ENCODE measurements at places on chromosomes 4 and X.

- no peak for DNase-seq
Observed at GRCh38 chrX:150459196-150459595, 96.1 kb downstream of the MAMLD1 start.

DNA sequence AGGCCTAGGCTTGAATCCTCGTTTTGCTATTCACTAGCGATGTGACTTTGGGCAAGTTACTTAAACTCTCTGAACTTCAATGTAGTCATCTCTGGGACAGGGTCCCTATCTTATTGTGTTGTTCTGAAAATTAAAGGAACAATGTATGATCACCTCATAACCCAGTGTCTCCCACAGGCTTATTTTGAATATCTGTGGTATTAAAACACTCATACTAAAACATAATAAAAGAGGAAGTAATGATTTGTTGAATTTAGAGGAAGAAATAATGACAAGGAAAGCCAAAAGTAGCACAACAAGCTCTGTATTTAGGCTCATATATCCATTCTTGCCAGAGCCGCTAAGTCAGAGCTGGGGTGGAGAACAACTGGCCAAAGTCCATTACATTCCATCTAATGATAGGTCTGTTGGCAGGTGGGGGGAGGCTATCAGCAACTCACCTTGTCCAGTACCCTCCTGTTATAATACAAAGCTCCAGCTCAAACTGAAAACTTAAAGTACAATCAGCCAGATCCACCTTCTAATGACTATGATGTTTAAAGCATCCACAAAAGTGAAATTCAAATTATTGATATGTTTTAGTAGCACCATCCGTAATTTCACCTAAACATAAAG, 64.5 kb upstream of the LSM6 start:
- DNase-seq, result no peak

DNA sequence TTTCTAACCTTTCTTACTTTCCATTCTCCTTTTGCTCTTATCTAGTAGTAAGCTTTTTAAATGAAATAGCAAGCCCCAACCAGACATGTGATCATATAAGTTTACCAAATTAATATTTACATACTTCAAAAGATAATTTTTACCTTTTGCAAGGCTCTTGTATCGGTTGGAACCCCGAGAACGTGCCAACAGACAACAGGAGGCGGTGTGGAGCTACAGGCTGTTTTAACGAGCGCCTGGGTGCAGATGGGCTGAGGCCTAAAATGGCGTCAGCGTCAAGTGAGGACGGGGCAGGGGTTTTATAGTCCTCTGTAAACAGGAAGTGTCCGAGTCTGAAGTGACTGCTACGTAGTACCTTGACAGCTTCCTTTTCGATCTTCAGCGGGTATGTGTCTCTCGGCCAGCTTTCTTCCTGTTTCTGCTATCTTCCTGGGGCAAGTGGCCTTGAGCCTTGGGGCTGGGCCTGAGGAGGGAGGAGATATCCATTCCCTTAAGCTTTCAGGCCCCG, 342.7 kb downstream of the GALNTL6 start:
- DNase-seq, result no peak

DNA sequence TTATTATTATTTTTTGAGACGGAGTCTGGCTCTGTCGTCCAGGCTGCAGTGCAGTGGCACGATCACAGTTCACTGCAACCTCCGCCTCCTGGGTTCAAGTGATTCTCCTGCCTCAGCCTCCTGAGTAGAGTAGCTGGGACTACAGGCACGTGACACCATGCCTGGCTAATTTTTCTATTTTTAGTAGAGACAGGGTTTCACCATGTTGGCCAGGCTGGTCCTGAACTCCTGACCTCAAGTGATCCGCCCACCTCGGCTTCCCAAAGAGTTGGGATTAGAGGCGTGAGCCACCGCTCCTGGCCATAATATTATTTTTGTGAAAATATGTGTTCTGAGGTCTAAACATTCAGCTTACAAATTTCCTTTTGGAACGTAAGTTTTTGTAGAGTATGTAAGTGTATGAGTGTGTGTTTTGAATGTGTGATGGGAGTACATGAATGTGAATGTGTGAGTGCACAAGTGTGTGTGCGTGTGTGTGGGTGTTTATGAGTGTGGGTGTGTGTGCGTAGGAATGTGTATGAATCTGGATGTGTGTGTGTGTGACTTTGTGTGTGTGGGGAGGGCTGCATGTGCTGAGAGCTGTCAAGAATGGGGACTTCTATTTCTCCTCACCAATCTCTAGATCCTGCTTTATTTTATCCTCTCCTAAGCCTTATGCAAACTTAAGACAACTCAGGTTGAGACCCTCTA, 5.7 kb upstream of the MGST2 start:
- DNase-seq, result no peak

GRCh38 chrX:155514225-155514624, 55.8 kb upstream of the F8A3 start:
- no peak for DNase-seq

GRCh38 chrX:45266456-45266855, 65.8 kb upstream of the DIPK2B start:
- no peak for DNase-seq

GRCh38 chr4:54440394-54441136, 211.5 kb downstream of the PDGFRA start:
- DNase-seq, result peak; percentile 17

DNA sequence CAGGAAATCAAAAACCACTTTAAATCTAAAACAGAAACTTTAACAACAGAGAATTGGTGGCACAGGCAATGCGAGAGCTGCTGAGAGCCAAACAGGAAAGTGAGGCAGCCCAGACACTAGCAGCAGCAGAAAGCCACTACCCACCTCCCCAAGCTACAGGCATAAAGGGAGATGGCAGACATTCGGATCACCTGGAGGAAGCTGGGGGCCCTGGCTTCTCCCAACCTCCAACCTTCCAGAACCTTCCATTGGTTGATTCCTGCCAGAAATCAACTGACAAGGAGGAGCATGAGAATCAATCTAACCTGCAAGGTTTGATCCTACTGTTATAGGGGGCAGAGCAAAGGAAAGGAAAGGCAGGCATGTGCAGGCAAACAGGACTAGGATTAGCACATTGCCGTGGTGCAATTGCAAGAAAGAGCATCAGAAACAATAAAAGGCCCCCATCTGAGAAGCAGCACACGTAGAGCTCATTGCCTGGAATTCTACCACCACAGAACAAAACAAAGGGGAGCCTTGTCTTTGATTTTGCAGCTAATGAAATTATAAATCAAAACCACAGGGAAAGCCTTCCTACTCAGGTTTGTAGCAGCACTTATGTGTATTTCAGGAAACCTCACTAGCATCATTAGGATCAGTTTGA, 427.3 kb upstream of the RASGEF1B start:
- DNase-seq, result no peak
